ENCODE measurements at places on chromosomes 5 and 9. TPM values are rescaled to one million over a fixed set of nuclear protein-coding genes. Genes with fewer than 3 reads are reported as not detected.

Gene NR6A1
- 1.2 TPM for total RNA-seq

Gene FGF18
- total RNA-seq: not detected

Gene PCDHGB5
- 14.4 TPM for total RNA-seq

Gene RMI1
- 11.4 TPM for total RNA-seq

Gene MRPS30
- 32.5 TPM for total RNA-seq

Gene POU5F2
- 1.2 TPM for total RNA-seq

Gene AJM1
- total RNA-seq: 1.3 TPM

Gene ITK
- total RNA-seq: not detected
